ENCODE measurements at places on chromosomes 3 and 15.

DNA sequence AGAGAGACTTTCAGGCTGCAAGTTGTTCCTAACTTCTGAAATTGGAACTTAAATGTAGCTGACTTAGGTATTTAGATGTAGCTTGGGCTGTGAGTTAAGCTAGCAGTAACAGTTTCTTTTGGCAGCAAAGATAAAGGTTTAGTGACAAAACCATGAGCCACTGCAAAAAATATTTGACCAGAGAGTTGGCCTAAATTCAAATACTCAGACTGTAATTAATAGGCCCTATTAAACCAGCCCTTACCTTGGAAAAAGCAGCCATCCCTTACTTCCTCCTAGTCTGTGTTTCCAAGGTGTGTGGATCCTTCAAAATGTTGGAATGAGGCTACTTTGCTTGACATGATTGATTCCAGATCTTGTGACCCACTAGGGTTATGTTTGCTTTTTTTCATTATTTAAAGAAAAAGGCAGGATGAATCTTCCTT, 8.2 kb downstream of the TPM1 start:
- DNase-seq: no peak

- no peak for DNase-seq
Measured at GRCh38 chr3:17491601-17492000, 250.8 kb downstream of the TBC1D5 start.

DNA sequence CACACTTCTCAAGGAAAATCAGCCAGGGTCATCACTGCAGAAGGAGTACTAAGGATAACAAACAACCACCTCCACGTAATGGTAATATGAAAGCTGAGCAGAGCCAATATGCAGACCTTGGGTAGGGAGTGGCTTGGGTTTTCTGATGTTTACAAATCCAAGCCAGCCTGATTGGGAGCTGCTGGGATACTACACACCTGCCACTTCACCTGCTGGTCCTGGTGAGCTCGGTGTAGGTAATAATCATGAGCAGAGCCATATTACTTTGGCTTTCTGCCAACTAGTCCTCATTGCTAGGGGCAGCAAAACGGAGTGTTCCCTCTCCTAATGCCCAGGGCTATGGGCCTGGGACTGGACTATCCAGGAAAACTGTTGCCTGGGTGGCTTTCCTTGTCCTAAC, 433.5 kb upstream of the PPP2R3A start:
- peak; percentile 72 for DNase-seq

DNA sequence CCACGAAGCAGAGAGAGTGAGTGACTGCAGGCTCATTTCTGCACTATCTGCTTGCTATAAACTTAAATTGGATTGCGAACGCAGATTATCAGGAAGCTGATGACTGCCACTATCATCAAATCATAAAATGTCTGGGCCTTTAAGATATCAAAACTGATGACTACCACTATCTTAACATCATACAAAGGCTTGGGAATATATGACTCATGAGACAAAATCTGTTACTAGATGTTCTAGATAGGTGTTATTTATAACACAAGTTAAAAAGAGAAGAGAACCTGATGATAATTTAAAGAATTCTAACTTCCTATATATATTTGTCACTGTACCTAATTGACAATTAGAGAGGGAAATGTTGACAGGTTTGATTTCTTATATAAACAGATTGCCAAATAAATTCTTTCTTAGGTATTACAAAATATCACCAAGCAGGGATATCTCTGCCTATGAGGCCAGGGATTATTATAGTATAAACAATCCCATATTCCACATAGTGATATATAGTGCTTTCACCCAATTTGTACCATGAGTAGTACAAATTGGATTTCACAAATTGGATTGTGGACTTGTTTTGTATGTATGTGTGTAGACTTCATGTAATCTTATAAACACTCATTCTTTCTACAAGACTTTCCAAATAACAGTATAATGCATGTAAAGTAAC, 1157.2 kb downstream of the ROBO1 start:
- no peak for DNase-seq

GRCh38 chr3:56192001-56192400, 276.3 kb downstream of the ERC2 start:
- no peak for DNase-seq

GRCh38 chr3:39234651-39235050, 42.3 kb upstream of the XIRP1 start:
- DNase-seq: no peak

- no peak for DNase-seq
Measured at GRCh38 chr15:31499953-31500765, 173.5 kb downstream of the KLF13 start.

- DNase-seq: no peak
Measured at GRCh38 chr3:126512026-126512425, 5.5 kb downstream of the UROC1 start.

DNA sequence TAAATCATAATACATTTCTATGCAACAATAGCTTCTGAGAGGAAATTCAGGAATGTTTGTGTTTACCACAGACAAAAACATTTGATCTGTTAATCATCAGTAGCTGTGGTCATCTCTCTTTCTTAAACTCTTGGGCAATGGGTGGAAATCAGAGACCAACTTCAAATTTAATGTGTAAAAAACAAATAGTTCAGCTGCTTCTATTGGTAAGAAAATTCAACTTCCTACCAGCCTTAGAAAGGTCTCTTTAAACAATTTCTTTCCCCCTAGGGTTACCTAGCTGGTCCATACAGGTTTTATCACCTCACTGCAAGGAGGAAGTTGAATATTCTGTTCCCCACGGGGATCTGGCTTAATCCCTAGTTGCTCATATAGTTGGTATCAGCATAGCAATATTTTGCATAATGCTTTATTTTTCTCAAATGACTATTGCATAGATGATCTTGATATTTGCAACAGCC, 20.3 kb upstream of the PPP4R2 start:
- DNase-seq: no peak

DNA sequence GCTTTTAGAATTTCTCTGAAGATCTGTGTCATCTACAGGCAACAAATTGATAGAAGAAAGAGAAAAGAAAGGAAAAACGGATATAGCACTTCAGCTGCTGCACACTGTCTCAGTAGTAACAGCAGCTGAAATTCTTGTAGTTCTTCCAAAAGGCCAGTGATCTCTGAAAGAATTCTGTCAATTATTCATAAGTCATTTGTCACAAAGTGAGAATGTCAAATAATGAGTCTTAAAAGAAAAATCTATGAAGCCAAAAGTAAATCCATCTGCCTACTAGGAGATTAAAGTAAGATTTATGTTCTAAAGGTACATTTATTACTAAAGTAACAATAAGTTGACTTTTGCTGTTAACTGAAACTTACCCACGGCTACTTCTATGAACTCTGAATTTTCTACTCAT, 24.6 kb downstream of the IFT80 start:
- no peak for DNase-seq

DNA sequence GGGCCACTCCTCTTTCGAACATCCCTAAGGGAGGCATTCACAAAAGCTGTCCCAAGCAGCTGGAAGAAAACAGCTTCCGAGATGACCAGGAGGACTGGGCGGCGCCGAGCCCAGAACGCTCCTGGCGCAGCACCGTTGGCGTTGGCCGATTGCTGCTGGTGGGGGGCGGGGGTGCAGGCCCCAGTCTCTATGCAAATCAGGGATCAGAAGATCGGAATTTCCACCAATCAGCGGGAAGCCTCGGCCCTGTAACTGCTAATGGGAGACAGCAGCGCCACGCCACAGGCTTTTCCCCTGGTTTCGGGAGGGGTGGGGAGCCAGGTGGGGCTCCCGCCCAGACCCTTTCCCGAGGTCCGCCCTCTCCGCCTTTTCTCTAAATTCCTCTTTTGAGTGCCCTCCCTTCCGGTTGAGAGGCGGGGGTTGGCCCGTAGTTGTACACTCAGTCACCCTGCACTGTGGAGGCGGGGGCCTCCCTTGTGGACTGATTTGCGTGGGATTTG, 27.0 kb downstream of the HMCES start:
- DNase-seq: peak; percentile 36

DNA sequence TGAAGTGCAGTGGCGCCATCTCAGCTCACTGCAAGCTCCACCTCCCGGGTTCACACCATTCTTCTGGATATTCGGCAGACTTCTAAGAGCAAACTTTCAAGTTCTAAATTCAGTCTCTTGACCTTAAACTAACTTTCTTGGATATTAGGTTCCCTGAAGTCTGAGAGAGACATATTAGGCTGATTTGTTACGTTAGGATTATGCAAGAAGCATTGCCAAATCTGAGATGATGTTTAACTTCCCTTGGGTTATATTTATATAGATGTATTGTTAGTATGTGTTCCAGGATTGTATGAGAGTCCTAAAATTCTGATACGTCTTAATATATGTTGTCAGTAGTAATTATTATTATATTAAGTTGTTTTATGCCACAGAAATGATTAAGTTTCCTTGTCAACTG, 80.1 kb downstream of the SLC6A1 start:
- DNase-seq: no peak

- no peak for DNase-seq
Measured at GRCh38 chr3:86047161-86047560, 943.8 kb downstream of the VGLL3 start.

- DNase-seq: no peak
Measured at GRCh38 chr3:195240171-195240701, 30.7 kb downstream of the XXYLT1 start.

GRCh38 chr3:196120291-196120951, 38.5 kb upstream of the TFRC start:
- DNase-seq: no peak

- no peak for DNase-seq
Measured at GRCh38 chr3:151382671-151383070, 1.9 kb downstream of the P2RY12 start.

- no peak for DNase-seq
Measured at GRCh38 chr3:166526881-166527280, 689.7 kb upstream of the BCHE start.

DNA sequence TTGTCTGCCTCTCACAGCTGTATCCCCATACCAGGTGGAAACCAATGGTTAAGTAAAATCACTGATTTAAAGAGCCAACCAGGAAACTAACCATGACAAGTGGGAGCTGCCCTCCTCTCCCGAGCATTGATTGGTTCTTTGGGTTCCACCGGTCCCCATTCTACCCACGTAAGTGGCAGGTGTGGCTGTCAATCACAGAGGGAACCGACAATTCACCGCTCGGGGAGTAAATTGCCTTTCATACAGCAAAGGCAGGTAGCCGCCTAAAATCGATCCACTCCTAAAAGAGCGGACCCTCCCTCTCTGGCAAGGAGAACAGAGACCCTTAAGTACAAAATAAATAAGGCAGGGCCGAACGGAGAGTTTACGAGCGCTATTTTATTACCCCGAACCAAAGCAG, 1.2 kb downstream of the ERC2 start:
- DNase-seq: peak; percentile 47

- DNase-seq: no peak
Measured at GRCh38 chr15:42354824-42355223, 4.5 kb upstream of the CAPN3 start.

- no peak for DNase-seq
Measured at GRCh38 chr3:140499114-140499757, 178.6 kb upstream of the TRIM42 start.

DNA sequence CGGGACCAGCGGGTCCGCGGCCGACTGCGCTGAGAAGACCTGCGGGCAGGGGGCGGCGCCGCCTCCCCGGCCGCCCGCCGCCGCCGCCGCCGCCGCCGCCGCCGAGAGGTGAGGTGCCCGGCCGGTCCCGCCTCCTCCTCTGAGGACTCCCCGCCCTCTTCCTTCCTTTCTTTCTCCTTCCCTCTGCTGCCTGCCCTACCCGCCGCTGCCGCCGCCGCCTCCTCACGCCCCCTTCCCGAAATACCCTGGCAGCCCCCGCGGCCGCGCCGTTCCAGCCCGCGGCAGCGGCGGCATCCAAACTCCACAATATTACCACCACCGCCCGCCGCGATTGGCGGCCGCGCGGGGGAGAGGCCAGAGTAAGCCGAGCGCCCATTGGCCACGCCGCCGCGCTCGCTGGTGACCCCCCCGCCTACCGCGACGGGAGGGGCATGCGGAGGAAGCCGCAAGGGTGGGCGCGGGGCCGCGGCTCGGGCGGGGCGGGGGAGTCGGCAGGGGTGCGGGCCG, 61.8 kb upstream of the ANKRD28 start:
- DNase-seq: peak; percentile 33

DNA sequence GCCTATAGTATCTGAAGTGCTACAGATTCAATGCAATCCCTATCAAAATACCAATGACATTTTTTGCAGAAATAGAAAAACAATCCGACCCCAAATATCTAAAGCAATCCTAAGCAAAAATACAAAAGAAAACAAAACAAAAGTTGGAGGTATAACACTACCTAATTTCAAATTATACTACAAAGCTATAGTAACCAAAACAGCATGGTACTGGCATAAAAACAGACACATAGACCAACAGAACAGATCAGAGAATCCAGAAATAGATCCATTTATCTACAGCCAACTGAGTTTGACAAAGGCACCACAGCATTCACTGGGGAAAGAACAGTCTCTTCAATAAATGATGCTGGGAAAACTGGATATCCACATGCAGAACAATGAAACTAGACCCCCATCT, 23.8 kb upstream of the CDAN1 start:
- DNase-seq: no peak

GRCh38 chr3:50490424-50490823, 13.0 kb downstream of the CACNA2D2 start:
- DNase-seq: no peak

DNA sequence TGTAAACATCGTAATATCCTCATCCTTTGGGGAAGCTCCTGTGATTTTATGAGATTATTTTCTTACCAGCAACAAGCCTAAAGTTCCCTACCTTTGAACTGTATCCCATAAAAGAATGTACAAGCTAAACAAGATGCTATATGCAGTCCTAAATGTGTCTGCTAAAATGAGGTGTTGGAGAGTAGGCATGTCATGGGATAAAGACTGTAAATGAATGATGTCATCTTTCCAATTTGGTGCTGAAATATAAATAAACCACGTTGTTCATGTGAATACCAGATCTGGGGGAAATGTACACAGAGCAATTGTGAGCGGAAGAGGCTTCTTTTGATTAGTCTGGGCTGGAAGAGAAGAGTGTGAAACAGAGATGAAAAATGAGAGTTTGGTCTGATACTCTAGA, 214.9 kb upstream of the WNT5A start:
- no peak for DNase-seq

- no peak for DNase-seq
Measured at GRCh38 chr3:126284258-126284904, 72.8 kb downstream of the KLF15 start.

DNA sequence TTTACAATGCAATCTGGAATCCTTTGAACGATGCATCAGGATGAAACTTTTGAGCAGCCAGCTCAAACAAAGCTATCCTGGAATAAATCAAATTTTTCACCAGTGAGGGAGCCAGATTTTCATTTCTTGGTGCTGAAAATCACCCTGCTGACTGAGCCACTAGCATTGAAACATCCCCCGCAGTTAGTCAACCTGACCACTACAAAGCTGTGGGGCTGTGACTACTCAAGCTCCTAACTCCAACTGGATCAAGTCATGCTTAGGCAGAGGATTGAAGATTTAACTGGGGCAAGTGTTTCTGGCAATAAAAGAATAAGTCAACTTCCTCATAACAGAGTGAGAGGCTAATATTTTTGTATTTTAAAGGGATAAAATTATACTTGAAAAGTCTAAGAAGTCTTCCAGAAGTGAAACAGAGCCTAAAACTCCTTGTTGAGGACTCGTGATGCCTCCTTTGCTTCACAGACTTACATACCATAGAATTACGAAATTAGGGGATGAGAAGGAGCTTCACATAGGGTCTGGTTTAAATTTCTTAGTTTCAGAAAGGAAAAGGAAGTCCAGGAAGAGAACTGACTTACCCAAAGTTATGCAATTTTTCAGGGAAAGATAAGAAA, 177.8 kb downstream of the SERPINI1 start:
- no peak for DNase-seq

GRCh38 chr15:41150279-41150678, 34.2 kb upstream of the INO80 start:
- DNase-seq: no peak

- no peak for DNase-seq
Measured at GRCh38 chr15:71962537-71962936, 152.2 kb downstream of the NR2E3 start.

- no peak for DNase-seq
Measured at GRCh38 chr15:43483297-43484128, 9.4 kb downstream of the TP53BP1 start.
